ENCODE measurements at places on chromosomes 6 and 20. TPM values are rescaled to one million over a fixed set of nuclear protein-coding genes. Genes with fewer than 3 reads are reported as not detected.

The HEBP2 gene
- 11.9 TPM for total RNA-seq

The ARMC12 gene
- 1.0 TPM for total RNA-seq

The KCNK17 gene
- total RNA-seq, result 0.87 TPM

The ZSCAN23 gene
- 20.4 TPM for total RNA-seq

The GRM1 gene
- 0.79 TPM for total RNA-seq

The CCN2 gene
- 54.5 TPM for total RNA-seq

The SMPDL3A gene
- 2.0 TPM for total RNA-seq

The EIF6 gene
- total RNA-seq, result 47.5 TPM

The TTPAL gene
- 9.8 TPM for total RNA-seq

The HMGA1 gene
- 417 TPM for total RNA-seq

The CALHM6 gene
- total RNA-seq, result not detected

The TFAP2B gene
- total RNA-seq, result 0.15 TPM

The RUNX2 gene
- total RNA-seq, result 0.09 TPM

The RAB32 gene
- total RNA-seq, result 6.6 TPM

The COL12A1 gene
- total RNA-seq, result 1.3 TPM

The CLPSL2 gene
- total RNA-seq, result not detected

The CST7 gene
- total RNA-seq, result not detected

The CST5 gene
- not detected for total RNA-seq

The ZBTB46 gene
- total RNA-seq, result 8.1 TPM

The CD164 gene
- total RNA-seq, result 197 TPM

The GTSF1L gene
- not detected for total RNA-seq

Data from neural progenitor cell (in vitro differentiated cells).